ENCODE measurements at places on chromosomes 12 and 14. TPM values are rescaled to one million over a fixed set of nuclear protein-coding genes. Genes with fewer than 3 reads are reported as not detected.
A peak's percentile ranks its signal among the peaks of the same experiment; 100 is the strongest.

DNA sequence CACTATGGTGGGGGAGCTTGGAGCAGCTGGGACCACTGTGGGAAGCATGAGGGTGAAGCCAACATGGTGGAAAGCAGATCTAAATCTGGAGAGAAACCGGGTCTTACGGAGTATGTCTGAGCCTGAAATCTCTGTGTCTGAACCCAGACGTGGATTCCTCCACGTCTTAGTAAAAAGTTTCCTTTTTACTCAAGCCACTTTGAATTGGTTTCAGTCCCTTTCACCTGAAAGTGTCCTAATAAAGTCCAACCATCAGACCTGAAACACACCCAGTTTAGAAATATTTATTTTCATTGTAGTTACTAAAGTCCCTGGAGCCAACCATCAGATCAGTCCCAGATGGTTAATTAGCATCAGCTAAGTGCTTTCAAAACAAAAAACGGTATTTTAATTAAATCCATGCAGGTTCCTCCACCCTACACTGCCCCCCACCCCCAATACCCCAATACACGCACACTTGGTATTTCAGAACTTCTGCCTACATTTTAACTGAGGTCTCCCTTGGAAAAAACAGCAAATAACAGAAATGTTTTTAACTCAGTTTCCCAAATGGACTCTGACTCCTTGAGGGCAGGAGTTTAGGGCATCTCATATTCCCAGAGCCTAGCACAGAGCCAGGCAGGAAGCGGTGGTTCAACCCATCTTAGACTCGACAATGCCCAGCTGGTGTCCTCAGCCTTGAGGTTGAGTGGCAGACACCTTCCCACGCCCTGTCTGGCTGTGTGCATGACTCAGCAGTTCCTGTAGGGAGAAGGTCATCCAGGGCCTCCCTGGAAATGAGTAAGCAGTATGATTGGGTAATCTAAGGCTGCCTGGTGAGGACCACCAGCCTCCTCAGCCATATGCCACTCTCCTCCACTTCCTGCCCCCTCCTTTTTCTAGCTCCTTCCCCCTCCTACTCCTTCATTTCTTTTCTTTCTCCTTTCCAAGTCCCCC, 175.8 kb downstream of the TTC8 start:
- DNase-seq, result peak; percentile 67

DNA sequence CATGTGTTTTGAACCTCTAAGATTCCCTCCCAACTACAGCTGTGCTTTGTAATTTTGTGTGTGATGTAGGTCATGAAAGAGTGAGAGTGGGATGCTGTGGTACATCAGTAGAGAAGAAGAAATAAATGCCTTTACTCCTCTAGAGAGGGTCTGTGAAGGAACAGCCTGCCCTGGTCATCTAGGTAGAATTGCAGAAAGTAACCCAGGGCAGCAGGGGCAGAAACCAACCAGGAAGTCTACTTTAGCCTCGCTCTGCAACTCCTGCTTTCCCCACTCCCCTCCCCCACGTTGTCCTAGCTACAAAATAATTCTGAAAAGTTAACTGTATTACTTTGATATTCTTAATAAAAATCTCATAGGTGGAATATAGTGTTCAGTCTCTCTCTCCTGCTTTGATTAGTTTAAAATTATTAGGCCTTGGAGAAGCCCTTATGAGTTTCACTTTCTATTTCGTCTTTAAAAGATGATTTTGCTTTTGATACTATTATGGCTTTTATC, 7.5 kb downstream of the TBK1 start:
- no peak for DNase-seq

- DNase-seq, result no peak
Observed at GRCh38 chr12:56916296-56916995, 17.8 kb downstream of the SDR9C7 start.

GRCh38 chr14:69288011-69288771, 28.2 kb downstream of the GALNT16 start:
- peak; percentile 26 for DNase-seq

DNA sequence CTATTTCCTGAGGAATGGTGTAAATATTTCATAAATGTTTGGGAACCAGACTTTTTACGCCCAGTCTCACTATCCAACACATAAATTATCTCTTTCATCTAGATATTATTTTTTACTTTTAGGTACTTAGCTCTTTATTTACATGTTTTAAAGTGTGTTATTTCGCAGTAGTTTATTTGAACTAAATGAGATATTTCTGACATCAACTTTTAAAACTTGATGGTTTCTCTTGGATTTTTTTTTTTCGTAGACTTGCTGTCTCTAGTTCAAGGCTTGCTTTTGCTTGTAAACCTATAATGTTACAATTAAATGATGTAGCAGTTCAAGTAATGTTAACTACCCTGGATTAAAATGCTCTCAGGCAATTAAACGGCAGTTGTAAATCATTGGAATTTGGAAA, 241.7 kb upstream of the PDE3A start:
- DNase-seq, result no peak

DNA sequence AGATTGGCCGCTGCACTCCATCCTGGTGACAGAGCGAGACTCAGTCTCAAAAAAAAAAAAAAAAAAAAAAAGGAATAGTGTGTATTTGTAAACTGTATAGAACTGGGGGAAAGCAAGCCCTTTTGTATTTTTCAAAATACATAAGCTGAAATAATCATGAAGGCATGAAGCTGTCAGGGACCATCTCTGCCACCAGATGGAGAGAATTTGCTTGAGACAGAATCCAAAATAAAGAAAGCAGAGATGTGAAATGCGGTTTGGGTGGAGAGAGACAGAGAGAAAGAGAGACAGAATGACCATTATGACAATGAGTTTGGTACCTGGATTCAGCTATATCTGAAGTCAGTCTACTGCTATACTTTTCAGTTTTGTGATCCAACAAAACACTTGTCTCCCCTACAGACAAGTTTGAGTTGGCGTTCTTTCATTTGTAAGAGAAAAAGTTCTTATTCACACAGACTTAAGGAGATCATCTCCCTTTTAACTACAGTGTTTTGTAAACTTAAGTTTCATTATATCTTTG, 155.7 kb upstream of the LRIG3 start:
- no peak for DNase-seq

- peak; percentile 43 for DNase-seq
Observed at GRCh38 chr12:80269803-80270552, 170.6 kb downstream of the OTOGL start.

DNA sequence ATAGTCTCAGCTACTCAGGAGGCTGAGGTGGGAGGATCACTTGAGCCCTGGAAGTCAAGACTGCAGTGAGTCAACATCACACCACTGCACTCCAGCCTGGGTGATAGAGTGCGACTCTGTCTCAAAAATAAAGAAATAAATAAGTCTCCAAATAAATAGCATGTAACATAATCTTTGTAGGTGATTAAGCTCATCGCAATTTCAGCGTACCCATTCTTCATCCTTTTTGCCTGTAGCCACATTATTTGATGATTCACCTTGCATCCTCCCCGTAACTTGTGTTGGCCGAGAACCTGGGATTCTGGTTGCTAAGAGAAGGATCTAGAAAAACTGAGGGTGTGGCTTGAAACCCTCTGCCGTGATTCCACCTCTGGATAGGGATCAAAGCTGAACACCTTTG, 115.1 kb downstream of the GALC start:
- DNase-seq, result no peak

DNA sequence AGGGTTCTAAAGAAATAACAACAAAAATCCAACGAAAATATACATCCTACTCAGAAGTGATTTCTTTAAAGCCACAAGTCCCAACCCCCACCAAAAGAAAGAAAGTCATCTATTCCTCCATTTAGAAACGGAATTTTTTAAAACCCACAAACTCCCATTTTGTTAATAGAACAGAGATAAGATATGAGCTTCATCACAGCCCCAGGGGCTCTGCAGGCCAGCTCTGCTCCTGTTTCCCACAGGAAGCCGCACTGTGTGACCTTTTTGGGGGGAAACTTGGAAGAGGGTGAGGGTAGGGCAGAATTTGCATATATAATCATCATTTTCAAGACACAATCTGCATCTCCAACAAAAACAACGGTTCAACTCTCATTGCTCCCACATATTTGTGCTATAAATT, 2.8 kb downstream of the FBXL14 start:
- DNase-seq, result no peak

DNA sequence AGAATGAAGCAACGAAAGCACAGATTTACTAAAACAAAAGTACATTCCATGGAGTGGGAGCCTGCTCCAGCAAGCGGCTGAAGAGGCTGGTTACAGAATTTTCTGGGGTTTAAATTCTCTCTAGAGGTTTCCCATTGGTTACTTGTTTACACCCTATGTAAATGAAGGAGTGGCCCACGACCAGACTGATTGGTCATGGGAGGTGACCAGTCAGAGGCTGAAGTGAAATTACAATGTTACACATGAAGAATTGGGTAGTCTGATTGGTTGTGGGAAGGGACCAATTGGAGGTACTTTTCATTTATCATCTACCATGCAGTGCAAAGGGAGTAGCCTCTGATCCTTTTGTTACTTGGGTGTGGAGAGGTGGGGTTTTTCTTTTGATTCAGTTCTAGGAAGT, 36.2 kb upstream of the APPL2 start:
- DNase-seq, result no peak

- DNase-seq, result no peak
Observed at GRCh38 chr14:24965934-24966578, 83.9 kb downstream of the STXBP6 start.

GRCh38 chr14:102584871-102585869, 7.3 kb upstream of the RCOR1 start:
- peak; percentile 14 for DNase-seq

DNA sequence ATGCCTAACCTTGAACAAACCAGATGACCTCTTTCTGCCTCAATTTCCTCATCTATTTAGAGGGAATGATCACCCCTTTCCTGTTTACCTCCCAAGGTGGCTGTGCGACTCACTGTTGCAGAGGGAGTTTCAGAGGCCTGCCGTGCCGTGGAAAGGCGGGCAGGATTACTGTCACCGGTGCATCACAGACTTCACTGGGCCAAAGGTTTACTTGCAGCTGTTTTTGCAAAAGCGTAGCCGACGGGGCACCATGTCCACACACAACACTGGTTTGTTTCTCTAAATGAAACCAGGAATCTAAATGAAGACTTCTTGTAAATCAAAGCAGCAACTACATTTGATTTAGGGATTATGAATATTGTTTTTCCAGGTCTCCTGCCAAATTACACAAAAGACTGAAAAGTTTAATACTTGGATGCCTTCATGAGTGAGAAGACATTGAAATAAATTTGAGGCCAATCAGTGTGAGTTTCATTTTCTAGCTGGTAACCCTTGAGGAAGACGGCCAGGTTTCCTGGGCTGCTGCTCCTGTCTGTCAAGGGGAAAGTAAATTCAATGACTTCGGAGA, 696.1 kb upstream of the TMEM132C start:
- no peak for DNase-seq

DNA sequence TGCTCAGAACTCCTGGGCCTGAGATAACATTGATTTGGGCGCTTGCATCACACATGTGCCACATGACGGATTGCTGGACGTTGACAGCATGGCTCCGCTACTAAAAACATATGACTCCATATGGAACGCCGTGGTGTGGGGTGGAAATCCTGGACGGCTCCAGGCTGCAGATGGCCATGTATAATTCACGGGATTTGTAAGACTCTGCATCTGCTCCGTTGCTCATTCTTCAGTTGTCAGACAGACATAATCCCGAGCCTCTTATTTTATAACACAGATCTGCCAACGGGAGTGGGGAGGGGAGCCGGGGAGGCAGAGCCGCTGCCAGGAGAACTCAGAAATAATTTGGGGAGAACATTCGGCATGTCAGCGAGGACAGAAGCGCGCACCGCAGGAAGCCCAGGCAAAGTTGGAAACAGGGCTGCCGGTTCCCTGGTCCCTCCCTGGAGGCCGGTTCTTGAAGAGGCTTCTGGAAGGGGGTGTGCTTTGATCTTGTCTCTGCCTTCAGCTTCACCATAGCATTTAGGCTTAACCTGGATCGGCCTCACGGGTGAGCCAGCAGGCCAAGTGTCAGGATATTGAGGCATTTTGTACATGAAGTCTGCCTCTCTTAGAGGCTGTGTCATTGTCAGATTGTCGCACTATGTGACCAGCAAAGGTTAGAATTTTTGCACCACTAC, 45.8 kb upstream of the MYL2 start:
- no peak for DNase-seq

DNA sequence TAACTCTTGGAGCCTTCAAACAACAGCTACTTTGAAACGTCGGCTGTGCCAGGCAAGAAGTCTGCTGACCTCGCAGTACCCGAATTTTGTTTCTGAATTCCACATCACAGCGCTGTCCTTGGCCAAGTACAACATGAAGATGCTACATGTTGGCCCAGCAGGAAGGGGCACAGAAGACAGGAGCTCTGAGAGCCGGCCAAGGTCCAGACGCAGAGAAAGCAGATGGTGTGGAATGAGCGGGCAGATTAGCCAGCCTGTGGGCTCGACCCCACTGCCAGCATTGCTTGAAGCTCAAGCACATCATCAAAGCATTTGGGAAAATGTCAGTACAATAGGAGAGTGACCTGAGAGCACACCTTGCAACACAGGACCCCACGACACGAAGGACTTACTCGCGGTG, 64.5 kb downstream of the FZD10 start:
- no peak for DNase-seq

DNA sequence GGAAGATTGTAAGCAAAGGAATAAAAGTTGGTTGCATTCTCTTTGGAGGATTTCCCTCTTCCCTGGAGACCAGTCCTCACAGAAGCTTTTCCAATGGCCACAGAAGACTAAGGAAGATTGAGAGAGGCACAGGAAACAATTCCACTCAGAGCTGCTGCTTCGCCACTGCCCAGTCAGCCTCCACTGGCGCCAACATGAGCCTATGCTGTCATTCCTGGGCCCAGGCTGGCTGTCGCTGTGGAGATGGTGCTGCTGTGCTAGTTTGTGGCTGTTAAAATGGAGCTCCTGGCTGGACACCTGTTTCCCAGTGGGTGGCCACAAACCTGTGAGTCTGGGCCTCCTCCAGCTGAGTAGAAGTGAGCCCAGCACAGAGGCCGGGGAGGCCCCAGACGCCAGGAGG, 6.6 kb downstream of the P2RX7 start:
- DNase-seq, result no peak

GRCh38 chr12:44286336-44286735, 450.5 kb downstream of the TMEM117 start:
- no peak for DNase-seq

DNA sequence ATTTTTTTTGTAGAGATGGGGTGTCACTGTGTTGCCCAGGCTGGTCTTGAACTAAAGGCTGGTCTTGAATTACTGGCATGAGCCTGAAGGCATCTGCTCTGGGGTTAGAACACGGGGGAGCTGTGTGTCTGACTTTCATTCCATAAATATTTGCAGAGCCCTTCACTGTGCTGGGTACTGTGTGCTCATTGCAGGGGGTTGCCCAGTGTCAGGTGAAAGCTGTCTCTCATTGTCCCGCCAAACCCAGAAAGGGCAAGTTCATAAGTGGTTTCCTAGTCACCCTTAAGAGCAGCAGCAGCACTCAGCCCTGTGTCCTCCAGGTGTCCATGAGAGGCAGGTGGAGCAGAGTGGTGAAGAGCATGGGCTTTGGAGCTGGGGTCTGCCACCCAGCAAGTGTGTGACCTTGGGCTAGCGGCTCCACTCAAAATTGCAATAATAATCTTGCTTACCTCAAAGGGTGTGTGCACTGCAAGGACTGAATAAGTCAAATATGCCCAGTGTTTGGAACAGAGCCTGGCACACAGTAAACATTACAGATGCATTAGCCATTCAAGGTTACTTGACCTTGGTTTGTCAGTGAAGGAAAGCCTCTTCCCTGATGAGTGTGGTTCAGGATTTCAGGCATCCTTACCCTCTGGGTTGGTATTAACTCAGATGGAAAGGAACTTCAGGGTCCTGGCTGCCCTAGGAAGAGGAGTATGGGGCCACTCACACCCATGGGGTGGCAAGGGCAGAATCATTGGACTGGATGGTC, 4.4 kb upstream of the SMIM41 start:
- no peak for DNase-seq

TMEM119 gene
- not detected for total RNA-seq

CCDC175 gene
- not detected for total RNA-seq

SLC6A12 gene
- 0.13 TPM for total RNA-seq

AQP5 gene
- under 0.01 TPM for total RNA-seq

USP44 gene
- 4.2 TPM for total RNA-seq

SERPINA12 gene
- total RNA-seq, result not detected
